ENCODE measurements at places on chromosomes 3 and 15.

DNA sequence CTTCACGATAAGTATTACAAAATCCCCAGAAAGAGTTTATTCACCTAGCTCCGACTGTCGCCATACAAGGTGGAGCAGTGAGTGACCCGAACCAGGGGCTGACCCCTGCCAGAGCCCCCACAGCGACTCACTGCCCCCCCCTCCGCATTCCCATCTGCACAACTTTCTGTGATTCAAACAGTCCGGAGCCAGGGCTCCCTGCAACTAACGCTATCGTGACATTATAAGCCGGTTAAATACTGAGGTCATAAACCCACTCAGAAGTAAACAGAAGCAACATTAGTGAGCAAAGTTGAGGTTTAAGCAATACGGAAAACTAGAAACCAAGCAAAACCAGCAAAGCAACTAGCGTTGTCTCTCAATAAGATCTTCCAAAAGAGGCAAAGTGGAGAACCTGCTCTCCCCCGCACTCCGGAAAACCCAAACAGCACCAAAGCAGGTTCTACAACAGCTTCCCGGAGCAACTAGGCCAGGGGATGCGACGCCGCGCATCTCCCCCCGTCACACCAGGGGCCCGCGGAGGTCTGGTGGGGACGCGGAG is 642 bp downstream of the SCAP start:
- DNase-seq = no peak

- no peak for DNase-seq
Observed at GRCh38 chr15:95883064-95883463, 447.4 kb upstream of the NR2F2 start.

- no peak for DNase-seq
Observed at GRCh38 chr3:34109846-34110245, 311.4 kb downstream of the PDCD6IP start.

DNA sequence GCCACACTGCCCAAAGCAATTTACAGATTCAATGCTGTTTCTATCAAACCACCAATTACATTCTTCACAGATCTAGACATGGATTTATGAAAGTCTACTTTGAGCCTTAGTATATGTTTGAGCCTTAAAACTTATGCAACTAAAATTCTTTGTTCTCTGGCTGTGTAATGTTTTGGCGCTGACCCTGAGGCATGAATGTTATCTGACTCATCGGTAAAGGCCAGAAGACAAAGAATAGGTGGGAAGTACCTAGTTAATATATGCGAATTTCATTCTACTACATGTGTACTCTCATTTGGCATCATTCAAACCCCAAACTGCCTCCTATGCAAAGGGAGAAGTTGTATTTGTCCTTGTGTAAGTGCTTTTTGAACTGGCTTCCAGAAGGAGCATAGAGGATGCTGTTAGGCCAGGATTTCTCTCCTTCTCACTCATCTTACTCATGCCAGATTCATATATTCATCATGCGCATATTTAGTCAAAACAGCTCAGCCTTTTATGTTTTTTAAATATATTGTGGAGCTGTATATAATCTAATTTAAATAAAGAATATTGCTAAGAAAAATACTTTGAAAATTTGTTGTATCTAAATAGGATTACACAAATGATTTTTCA is 204.2 kb downstream of the NFKBIZ start:
- no peak for DNase-seq

- no peak for DNase-seq
Observed at GRCh38 chr15:77474310-77474988, 53.8 kb downstream of the HMG20A start.

Data from cortex of kidney (tissue), 1 donor.